ENCODE measurements at places on chromosomes 4 and X. TPM values are rescaled to one million over a fixed set of nuclear protein-coding genes. Genes with fewer than 3 reads are reported as not detected.

Gene NWD2
- 2.1 TPM for total RNA-seq

Gene H2BW2
- total RNA-seq, result not detected

Gene PF4V1
- not detected for total RNA-seq

Gene TIMM8A
- 7.9 TPM for total RNA-seq

Gene MAGEA4
- not detected for total RNA-seq

Gene RPA4
- 0.52 TPM for total RNA-seq

Data from suprapubic skin (tissue), 4 donors.